ENCODE measurements at places on chromosomes 2 and 18. TPM values are rescaled to one million over a fixed set of nuclear protein-coding genes. Genes with fewer than 3 reads are reported as not detected.

DNA sequence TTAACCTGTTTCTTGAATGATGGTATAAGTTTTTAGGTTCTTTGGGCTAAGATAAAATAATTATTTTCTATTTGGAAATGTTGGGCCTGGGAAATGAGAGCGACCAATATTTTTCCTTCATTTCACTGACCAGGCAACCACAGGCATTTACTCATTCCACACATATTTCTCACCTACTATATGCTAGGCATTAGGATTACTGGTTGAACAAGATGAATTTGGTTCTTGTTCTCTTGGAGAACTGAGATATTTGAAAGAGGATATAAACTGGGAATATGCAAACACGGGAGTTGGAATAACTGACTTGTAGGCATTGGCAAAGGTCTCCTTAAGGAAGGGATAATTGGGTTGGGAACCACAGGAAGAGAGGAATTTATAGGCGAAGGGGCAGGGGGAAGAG is 3.9 kb upstream of the MYL1 start:
- peak; percentile 27 for DNase-seq

GRCh38 chr18:29062921-29063320 is 886.0 kb upstream of the CDH2 start:
- no peak for DNase-seq

- no peak for DNase-seq
These were observed 8.2 kb downstream of the PLCD4 start for GRCh38 chr2:218615868-218616315.

DNA sequence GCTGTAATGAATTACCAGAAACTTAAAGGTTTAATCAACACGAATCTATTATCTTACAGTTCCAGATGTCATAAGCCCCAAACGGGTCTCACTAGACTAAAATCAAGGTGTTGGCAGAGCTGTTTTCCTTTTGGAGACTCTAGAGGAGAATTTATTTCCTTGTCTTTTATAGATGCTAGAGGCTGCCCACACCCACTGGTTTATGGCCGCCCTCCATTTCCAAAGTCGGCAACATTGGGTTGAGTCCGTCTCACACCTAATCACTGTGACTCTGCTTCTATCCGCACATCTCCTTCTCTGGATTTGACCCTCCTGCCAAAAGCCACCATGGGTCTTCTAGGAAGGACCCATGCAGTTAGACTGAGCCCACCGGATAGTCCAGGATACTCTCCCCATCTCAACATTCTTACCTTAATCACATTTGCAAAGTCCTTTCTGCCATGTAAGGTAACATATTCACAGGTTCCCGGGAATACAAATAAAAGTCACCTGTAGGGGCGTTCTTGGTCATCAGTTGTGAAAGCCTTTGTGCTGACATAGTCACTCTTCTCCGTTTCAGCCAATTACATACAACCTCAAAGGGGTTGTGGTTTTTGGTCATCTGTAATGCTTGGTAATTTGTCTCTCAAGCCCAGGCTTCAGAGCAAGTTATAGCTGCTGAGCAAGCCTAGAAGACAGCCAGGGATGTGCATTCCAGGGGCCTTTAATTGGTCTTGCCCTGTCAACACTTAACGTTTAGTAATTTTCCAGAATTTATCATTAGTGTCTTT is 179.4 kb downstream of the ANTXR1 start:
- DNase-seq, result peak; percentile 83

- DNase-seq, result no peak
These were observed 102.0 kb downstream of the RNF144A start for GRCh38 chr2:7019191-7019590.

DNA sequence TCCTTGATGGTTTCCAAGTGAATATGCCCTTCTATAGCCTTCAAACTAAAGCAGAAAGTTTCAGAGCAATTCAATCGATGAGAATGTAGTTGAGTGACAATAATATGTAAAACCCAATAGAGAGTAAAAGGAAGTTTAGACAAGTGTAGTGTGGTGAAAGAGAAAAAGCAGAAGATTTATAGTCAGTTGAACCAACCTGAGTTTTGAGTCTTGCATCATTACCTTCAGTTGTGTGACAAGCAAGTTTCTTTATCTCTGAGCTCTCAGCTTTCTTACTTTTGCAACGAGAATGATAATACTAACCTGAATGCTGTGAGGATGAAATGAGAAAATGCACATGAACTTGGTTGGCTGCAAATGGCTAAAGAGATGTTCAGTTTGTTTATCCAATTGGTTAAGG is 40.6 kb upstream of the TMEM247 start:
- no peak for DNase-seq

- no peak for DNase-seq
These were observed 94.0 kb downstream of the LAMA1 start for GRCh38 chr18:7023581-7023980.

DNA sequence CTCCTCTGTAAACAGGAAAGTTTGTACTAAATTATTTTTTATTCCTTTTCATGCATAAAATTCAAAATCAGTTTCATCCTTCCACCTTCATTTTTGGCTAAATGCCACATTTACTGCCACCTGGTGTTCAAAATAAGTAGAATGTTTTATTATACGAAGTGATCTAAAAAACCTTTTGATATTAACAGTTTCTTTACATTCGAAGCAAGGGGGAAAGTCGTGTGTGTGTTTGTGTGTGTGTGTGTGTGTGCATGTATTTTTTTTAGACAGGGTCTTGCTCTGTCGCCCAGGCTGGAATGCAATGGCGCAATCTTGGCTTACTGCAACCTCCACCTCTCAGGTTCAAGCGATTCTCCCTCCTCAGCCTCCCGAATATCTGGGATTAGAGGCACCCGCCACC is 9.0 kb upstream of the SCN9A start:
- peak; percentile 19 for DNase-seq

DNA sequence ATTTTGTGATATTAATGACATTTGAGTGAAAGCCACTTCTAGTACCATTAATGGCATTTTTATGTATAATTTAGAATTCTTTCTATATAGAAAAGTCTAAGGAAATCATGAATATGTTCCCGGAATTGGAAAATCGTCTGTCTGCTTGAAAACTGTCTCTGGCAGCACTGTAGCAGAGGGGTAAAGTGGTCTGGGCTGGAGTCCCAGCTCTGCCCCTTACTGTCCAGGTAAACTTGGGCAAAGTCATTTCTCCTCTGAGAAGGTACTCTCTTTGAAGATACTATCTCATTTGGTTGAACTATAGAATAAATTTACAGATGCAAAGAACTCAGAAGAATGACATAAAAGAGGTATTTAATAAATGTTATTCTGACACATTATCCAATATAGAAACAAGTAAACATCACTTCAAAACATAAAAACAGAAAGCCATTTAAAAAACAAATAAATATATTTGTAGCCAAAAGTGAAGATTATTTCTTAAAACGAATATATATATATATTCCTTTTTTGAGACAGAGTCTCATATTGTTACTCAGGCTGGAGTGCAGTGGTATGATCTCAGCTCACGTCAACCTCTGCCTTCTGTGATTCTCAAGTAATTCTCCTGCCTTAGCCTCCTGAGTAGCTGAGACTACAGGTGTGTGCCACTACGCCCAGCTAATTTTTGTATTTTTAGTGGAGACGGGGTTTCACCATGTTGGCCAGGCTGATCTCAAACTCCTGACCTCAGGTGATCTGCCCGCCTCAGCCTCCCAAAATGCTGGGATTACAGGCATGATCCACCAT is 149.8 kb upstream of the ITGA4 start:
- no peak for DNase-seq

GRCh38 chr2:112547333-112547732 is 5.1 kb downstream of the POLR1B start:
- DNase-seq, result no peak

DNA sequence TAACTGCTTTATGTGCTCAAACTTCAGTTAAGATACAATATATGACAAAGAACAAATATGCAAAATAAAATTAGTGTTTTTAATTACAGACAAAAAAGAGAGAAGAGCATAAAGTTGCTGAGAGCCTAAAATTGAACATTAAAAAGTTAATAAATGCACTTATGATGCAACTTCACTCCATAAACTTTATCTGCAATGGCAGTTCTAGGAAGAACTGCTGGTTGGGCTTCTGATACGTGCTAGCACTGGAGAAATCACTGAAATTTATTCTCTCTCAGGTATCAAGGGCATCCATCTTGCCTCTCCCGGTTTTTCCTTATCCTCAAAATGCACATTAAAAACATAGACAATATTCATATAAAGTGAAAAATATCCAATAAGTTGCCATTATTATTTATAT is 35.7 kb downstream of the MYO3B start:
- no peak for DNase-seq

DNA sequence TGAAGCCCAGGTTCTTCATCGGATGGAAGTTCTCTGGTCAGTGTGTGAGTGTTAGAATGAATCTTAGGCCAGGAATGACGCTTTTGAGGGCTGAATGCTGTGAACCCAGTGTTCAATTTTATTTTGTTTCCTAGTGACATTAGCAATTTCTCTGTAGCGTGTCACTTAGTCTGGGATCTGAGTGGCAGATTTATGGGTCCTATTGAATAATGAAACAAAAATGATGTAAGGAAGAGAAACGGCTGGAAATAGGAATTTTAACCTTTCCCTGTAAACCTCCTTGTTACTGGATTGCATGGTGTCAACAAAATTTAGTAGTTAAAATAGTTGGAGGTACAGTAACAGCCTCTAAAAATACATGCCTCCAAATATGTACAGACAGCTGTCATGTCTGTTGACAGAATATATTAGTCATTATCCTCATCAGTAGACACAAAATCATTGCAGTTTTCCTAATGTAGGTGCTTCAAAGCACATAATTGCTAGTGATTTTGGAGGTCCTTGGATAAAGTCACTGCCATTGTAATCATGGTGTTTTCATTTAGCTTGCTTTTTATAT is 223.8 kb upstream of the SPRED2 start:
- DNase-seq, result no peak

GRCh38 chr2:134858245-134858644 is 19.8 kb downstream of the ACMSD start:
- DNase-seq, result no peak

GRCh38 chr2:185066128-185066527 is 467.8 kb downstream of the ZNF804A start:
- DNase-seq, result no peak

DNA sequence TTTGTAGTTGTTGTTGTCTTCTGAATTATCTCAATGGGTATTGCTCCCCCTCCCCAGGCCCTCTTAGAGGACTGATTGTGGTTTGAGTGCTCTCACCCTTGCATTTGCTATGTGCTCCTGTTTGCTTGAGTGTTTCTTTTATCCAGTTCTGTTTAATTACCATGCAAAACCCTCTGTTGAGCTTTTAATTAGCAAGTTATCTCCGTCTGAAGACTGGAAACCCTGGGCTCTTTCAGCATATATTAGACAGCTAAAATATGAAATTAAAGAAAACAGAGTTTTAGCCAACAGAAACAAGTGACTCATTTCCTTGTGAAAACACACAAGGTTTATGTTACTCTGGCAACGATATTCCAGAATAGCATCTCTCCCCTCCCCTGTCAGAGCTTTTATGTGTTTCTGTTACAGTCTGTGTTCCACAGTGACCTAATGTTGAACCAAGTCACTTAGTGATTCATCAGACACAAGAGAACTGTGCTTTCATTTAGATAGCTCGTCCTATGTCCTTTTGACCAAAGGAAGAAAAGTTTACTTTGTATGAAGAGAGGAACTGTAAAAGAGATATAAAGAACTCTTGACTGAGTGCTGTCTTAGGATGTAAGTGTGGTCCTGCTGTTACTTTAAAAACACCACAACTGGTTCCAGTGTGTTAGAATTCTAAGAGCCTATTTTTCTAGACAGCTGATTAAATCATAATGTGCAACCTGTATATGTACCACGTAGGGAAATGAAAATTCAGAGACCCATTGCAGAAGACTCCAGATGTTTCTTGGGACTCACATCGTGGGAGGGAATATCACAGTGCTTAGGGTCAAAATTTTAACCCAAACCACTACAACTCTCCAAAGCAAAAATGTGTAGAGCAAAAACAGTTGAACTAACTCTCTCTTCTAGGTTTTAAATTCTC is 172.8 kb upstream of the RBMS1 start:
- peak; percentile 91 for DNase-seq

- DNase-seq, result no peak
These were observed 123.3 kb downstream of the UBE2E3 start for GRCh38 chr2:181103659-181104058.

GRCh38 chr2:120316071-120316470 is 29.9 kb upstream of the INHBB start:
- DNase-seq, result no peak

GRCh38 chr18:34807106-34807796 is 97.2 kb downstream of the DTNA start:
- peak; percentile 46 for DNase-seq

DNA sequence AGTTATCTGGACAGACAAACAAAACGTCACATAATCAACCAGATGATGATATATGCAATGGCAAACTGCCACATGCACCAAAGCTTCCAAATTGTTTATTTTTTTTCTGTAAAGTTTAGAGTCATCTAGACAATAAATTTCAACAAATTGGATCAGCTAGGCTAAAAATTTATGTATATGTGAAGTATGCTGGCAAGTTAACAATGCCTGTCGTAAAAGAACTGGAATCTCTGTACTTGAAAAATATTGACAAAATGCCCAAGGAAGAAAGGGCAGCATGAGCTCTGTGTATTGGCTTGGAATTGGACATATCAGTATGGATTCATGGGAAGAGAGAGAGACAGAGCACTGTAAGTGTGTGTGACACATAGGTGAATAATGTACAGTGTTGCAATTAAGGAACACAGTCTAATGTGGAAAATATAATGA is 309.8 kb downstream of the ERBB4 start:
- DNase-seq, result peak; percentile 18

DNA sequence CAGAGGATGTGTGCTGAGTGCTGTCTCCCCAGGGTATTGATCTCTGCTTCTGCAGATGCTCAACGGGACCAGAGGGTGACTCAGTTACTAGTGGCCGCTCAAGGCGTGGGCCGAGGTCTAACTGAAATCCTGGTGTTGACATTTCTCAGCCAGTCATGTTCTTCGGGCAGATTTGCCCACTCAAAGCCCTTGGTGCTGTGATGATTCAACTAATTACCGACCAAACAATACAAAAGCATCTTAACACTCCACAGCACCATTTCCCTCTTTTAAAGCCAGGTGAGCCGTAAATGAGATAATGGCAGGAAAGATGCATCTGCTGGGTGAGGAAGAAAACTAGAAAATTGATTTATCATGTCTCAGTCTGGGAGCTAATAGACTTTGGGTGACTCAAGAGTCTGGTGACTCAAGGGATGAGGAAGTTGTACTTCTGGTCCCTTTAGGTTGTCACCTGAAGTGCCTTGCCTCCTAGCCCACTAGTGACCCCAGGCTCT is 32.7 kb upstream of the PRLH start:
- DNase-seq, result peak; percentile 56

DNA sequence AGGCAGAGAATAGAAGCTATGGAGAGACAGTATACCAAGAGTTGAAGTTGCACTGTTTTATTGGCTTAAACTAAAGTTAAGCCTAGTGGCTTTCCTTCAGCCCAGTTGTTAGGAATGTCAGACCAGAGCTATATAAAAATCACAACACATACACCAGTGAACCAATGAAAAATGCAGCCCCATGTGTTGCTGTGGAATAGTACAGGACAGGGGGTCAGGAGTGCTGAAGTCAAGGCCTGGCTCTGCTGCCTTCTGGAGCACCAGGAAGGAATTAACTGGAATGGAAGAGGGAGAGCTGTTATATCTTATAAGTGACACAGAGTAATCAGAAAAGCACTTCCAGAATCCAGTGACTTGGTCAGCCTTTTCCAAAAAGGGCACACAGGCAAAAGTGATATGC is 58.9 kb downstream of the OSR1 start:
- no peak for DNase-seq

SGPP2 gene
- total RNA-seq, result not detected

BOLA3 gene
- 238 TPM for total RNA-seq

TET3 gene
- total RNA-seq, result 9.9 TPM

CYTIP gene
- total RNA-seq, result not detected

TMEM37 gene
- total RNA-seq, result 0.12 TPM

MYO7B gene
- total RNA-seq, result 6.1 TPM

AGXT gene
- total RNA-seq, result 0.07 TPM

SNORC gene
- total RNA-seq, result 0.86 TPM

All from A172 (cell line).